ENCODE measurements at places on chromosomes 4 and X. TPM values are rescaled to one million over a fixed set of nuclear protein-coding genes. Genes with fewer than 3 reads are reported as not detected.

Gene TMEM144
- 1.6 TPM for polyA plus RNA-seq

Gene OPRPN
- polyA plus RNA-seq, result not detected

Gene GLA
- polyA plus RNA-seq, result 20.4 TPM

Gene ENPP6
- polyA plus RNA-seq, result not detected

Gene SPIN2A
- 0.59 TPM for polyA plus RNA-seq

Gene CD38
- polyA plus RNA-seq, result not detected

Gene TSPAN6
- polyA plus RNA-seq, result 37.8 TPM

Gene KCTD8
- not detected for polyA plus RNA-seq

Gene FHL1
- 55.8 TPM for polyA plus RNA-seq
